ENCODE measurements at places on chromosomes 6 and 20.

GRCh38 chr6:15429141-15430110 lies 183.6 kb downstream of the JARID2 start:
- DNase-seq = no peak

GRCh38 chr20:8756410-8756809 lies 312.5 kb upstream of the PLCB4 start:
- DNase-seq = no peak

DNA sequence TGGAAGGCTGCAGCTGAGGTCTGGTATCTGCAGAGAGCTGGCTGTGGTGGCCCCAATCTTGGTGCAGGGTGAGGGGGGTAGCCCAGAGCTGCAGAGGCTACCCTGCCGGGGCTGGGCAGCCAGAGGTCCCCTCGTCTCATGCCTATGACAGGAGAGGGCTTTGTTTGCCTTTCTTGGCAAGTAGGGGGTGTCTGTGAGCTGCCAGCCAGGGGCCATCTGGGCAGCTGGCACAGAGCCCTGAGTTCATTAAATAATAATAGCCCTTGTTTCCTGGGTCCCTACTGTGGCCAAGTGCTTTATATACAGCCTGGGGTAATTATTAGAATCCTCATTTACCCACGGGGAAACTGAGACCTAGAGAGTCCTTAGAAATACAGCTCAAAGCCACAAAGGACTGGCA lies 66.6 kb downstream of the EZR start:
- DNase-seq = no peak

GRCh38 chr20:52279706-52280105 lies 88.1 kb upstream of the ZFP64 start:
- no peak for DNase-seq

DNA sequence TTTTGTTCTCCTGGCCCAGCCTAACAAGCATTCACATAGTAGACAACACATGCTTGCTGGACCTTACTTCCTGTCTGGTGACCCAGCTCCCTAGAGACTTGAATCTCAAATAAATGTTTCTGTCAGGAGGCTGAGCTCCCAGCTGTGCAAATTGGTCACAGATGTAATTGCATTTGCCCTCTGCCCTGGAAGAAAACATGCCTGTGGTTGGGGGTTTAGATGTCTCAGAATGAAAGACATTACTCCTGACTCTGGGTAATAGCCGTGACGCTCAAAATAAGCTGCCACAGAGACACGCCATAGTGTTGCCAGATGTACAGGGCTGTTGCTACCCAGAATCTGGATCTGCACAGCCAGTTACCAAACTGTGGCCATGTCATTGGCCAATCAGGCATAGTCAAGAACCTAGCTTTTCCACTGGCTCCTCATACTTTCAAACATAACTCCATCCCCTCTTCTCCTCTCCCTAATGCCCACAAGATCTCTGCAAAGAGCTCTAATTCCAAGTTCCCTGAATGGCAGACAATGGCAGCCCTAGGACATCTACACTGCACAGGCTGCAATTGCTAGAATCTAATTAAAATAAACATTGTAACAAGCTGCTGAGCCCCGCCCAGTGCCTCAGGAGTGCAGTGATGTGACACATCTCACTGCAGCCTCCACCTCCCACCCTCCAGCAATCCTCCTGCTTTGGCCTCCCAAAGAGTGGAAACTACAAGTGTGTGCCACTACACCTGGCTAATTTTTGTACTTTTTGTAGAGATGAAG lies 32.8 kb upstream of the GMPR start:
- DNase-seq = no peak
